Smooth muscle cell of the pulmonary artery (primary cell): ENCODE measurements at places on chromosomes 3 and 15. TPM values are rescaled to one million over a fixed set of nuclear protein-coding genes. Genes with fewer than 3 reads are reported as not detected.

RFTN1 gene
- 52.8 and 111 TPM in 2 replicates for total RNA-seq

CCDC13 gene
- 0.26 and 0.36 TPM in 2 replicates for total RNA-seq

CSPG4 gene
- total RNA-seq, result 193 and 328 TPM in 2 replicates

COMMD4 gene
- total RNA-seq, result 30.3 and 40.2 TPM in 2 replicates

EPB42 gene
- 0.23 TPM in 1 of 2 replicates, not detected in the other for total RNA-seq

ITGA11 gene
- total RNA-seq, result 190 and 241 TPM in 2 replicates
